ENCODE measurements at places on chromosomes 4 and X.
A peak's percentile ranks its signal among the peaks of the same experiment; 100 is the strongest.

GRCh38 chrX:133594156-133594555 lies 178.9 kb upstream of the GPC4 start:
- H3K4me3 ChIP-seq, result no peak overlapping the region
- no peaks in the 10 kb centered on the region for H3K27me3 ChIP-seq
- H3K27ac ChIP-seq, result no peak overlapping the region
- DNase-seq, result no peak

DNA sequence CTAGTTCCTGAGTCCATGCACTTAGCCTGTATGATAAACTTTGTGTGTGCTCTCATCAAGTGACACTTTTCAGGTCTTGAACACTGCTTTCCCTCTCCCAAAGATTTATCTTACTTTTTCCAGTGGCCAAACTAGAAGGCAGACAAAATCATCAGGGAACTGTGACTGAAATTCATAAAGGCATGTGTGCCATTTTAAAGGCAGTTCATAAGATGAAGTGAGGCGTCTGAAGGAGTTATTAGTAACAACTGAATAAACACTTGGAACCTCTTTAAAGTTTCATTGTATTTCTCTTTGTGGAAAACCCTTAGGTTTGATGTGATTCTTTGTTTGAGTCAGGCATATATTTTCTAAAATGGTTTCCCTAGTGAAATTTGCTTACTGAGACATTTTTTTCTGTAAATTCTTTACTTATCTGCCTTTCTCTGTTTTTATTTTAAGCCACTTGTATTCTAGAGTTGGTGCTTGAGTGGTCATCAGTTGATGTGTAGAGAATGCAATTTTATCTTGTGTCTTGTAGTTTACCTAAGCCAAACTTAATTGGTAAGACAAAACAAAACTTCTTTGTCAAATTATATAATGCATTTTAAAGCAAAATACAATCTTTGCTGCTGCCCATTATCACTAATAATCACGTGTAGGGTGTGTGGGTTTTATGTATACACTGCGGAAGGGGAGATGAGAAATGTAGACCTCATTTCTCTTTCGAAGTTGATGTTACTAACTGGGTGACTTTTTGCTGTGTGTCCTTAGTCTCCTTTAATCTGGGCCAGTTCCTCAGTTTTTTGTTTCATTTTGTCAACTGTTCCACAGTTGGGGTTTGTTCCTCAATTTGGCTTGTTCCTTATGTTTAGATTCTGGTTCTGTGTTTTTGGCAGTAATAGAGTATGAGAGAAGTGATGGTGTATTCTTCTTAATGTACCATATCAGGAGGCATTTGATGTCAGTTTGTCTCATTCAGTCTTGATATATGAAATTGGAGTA lies 56.8 kb downstream of the RBPJ start:
- no peaks in the 10 kb centered on the region for H3K36me3 ChIP-seq

DNA sequence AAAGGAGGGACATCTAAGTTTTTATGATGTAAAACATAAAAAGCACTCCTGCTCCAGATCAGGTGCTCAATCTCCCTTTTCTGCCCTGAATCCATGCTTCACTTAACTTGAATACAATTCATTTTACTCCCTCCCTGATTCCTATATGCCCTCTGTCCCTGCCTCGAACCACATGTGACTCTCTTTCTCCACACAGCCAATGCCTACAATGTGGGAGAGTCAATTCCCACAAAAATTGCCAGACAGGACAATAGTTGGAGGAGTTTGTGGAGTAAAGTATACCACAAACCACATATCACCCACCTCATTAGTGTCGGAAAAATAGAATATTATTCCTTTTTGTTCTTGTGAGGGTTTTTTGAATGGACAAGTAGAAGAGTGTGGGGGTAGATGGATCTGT lies 9.7 kb downstream of the AMMECR1 start:
- H3K4me1 ChIP-seq, result peaks cover 2% of the 10 kb centered on the region
- H3K4me3 ChIP-seq, result no peak overlapping the region
- H3K27ac ChIP-seq, result no peak overlapping the region
- H3K36me3 ChIP-seq, result no peaks in the 10 kb centered on the region

DNA sequence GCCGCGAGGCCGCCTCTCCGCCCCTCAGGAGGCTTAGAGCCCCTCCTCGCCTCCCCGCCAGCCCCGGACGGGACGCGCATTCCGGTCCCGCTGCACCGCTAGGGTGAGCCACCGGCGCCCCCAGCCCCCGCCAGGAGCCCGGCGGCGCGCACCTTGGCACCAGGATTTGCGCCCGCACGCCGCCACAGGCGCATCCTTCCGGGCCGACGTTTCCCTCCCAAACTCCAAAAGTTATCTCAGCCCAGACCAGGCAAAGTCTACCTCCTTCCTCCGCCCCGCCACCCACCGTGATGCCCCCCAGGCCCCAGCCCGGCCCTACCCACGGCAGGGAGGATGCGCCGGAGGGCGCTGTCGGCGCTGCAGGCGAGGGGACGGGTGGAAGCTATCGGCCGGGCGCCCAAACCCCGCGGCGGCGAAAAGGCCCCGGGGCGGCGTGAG lies 538 bp downstream of the SCML2 start:
- H3K4me3 ChIP-seq, result peak overlapping the region; percentile 55
- no peaks in the 10 kb centered on the region for H3K36me3 ChIP-seq
- peaks cover 10% of the 10 kb centered on the region for H3K4me1 ChIP-seq
- no peaks in the 10 kb centered on the region for H3K27me3 ChIP-seq

DNA sequence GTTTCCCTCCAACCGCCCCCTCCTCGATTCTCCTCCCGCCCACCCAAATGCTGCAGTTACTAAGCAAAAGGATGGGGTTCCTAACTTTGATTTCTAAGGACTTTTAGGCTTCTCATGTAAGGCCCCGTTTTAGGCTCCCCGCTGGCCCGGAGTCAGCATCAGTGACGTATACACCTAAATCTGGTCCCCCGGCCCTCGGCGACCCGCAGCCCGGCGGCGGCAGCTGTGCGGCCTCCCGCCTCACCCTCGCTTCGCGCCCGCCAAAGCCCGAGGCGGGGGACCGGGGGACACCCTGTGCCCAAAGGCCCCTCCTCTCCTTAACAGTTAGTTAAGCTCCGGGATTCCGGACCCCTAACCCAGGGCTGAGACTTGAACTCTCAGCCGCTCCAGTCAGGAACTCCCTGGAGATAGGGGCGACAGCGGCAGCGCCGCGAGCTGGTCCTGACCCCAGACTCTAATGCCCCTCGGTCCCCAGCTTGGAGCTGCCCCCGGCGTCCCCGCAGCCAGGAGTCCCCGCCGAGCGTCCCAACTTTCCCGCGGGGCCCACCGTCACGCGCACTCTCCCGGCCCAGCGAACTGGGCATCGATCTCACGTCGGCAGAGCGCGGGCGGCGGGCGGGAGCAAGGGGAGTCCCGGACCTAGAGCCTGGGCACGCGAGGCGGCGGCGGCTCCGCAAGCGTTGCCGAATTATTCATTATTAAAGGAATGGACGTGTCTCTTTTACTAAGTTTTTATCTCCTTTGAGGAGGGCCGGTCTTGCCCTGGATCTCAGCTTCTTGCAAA lies 1.5 kb upstream of the NR3C2 start:
- peak overlapping the region; percentile 92 for H3K27ac ChIP-seq
- peaks cover 32% of the 10 kb centered on the region for H3K4me1 ChIP-seq
- no peak for DNase-seq
- peak overlapping the region; percentile 95 for H3K4me3 ChIP-seq

DNA sequence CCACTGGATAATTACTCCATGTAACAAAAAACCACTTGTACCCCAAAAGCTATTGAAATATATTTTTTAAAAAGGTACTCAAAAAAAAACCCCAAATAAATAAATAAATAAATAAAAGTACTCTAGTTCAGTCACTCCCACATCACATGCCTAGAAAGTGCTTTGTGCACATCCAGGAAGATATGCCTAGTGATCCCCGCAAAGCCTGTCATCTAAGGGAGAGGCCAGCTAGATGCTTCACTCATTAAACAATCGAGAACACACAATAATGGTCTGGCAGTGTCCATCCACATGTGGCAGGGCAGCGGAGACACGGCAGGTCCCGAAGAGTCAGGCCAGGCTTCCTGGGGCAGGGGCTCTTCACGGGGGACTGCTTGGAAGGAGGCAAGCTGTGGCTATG lies 47.6 kb downstream of the RAB33B start:
- no peaks in the 10 kb centered on the region for H3K27me3 ChIP-seq
- H3K27ac ChIP-seq, result no peak overlapping the region
- H3K4me1 ChIP-seq, result no peaks in the 10 kb centered on the region

- no peaks in the 10 kb centered on the region for H3K36me3 ChIP-seq
- H3K27ac ChIP-seq, result no peak overlapping the region
- no peak overlapping the region for H3K4me3 ChIP-seq
Observed at GRCh38 chr4:47672696-47673095, 165.2 kb downstream of the CORIN start.

DNA sequence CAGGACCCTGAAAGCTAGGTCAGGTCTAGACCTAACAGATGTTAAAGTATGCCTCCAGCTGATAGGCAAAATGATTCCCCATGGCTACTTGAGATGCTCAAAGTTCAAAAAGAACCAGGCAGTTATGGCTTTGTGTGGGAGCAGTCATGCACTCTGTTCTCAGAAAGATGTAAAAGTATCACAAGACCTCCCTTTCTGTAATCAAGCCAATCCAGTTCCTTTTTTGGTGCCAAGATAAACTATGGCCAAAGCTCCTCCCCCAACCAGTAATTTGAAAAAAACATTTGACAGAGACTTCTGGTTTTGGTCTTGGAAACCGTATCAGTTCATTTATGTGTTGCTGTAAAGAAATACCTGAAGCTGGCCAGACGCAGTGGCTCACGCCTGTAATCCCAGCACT lies 340.9 kb downstream of the CHIC1 start:
- H3K4me1 ChIP-seq, result no peaks in the 10 kb centered on the region
- H3K27ac ChIP-seq, result no peak overlapping the region
- H3K4me3 ChIP-seq, result no peak overlapping the region
- H3K36me3 ChIP-seq, result no peaks in the 10 kb centered on the region
